ENCODE measurements at places on chromosomes 1 and 21.

DNA sequence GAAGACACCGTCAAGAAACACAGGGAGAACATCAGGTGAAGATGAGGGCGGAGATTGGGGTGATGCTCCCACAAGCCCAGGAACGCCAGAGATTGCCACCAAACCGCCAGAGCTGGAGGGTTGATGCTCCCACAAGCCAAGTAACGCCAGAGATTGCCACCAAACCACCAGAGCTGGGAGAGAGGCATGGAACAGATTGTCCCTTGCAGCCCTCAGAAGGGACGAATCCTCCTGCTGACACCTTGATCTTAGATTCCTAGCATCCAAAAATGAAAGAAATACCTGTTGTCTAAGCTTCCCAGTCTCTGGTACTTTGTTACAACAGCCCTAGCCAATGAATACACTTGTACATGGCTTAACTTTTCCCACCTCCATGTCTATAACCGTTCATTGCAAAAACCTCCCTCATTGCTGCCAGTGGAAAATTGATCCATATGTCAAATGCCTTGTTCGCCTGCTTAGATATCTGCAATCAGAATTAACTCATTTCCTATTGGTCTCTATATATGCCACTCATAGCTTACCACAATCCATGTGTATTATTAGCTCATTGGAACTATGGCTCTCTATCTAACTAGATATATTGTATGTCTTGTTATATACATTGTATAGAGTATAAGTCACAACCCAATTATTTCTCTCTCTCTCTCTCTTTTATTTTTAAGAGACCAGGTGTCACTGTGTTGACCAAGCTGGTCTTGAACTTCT, 127.4 kb downstream of the ADSS2 start:
- no peak for DNase-seq

- no peak for DNase-seq
Measured at GRCh38 chr1:54379555-54380289, 26.5 kb downstream of the SSBP3 start.

- no peak for DNase-seq
Measured at GRCh38 chr21:36707763-36708285, 8.9 kb downstream of the SIM2 start.

DNA sequence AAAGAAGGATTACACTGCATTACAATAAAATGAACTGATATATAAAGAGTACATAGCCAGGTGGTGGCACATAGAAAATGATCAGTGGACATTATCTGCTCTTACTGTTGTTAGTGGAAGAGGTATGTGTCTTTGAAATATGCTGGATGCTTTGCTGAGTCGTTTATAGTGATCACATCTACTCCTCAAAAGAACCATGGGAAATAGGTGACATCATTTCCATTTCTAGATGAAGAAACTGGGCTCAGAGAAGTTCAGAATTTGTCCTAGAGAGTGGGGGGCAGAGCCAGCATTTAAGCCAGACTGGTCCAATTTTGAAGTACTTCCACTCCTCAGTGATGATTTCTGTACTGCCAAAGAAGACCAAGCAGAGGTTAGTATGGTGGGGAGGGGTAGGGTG, 34.0 kb upstream of the BACH1 start:
- DNase-seq: no peak

GRCh38 chr21:46091118-46091517, 6.8 kb upstream of the COL6A2 start:
- DNase-seq: no peak

DNA sequence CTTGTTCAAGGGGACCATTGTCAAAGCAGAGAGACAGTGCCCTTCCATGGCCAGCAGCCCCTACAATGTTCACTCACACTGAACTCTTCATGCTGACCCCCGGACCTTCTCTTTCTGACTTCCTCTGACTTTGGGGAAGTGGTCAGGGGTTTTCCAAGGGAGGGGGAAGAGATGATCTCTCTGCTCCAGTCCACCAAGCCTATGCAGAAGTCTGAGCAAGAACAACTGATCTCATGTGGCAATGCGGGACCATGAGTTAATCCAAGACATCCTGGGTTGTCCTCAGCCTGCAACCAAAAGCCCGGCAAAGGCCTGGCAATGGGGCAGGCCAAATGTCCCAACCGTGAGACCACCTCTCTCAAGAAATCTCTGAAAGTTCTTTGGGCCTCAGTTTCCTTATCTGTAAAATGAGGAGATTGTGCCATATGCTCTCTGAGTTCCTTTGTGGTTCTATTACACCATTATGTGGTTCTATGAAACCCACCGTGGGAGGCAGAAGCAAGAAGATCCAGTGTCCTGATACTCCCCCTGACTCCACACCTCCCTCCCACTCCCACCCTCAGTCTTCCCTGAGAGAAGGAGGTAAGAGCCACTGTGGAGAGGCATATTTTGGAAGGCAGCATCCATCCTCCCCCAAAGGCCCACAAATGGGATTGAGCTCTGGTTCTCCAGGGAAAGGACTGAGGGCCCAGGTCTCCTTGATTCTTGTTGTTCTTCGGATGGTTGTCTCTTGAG, 11.8 kb upstream of the ARHGEF2 start:
- no peak for DNase-seq

DNA sequence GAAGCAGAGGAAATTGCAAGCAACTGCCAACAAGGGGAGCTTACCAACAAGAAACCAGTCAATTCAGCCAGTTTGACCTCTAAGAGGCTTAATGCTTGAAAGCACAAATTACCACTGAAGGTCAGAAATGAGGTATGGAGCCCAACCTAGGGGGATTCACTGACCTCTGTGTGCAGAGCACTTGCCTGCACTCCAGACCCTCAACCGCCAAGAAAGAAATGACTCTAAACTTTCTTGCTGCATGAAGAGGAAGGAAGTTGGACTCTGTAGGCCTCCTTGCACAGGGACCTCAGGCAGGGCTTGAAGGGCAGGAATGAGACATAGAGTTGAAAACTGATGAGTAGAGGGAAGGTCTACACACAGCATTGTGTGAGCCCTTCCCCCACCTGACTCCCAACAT, 10.0 kb downstream of the ARMH1 start:
- DNase-seq: no peak

Measured in activated CD8-positive, alpha-beta memory T cell treated with anti-CD3 and anti-CD28 coated beads for 4 hours (primary cell).